Stimulated activated CD8-positive, alpha-beta memory T cell treated with anti-CD3 and anti-CD28 coated beads, Interleukin-2, amount 100 ng/mL, for 1 hour (primary cell): ENCODE measurements at places on chromosomes 11 and 22.

DNA sequence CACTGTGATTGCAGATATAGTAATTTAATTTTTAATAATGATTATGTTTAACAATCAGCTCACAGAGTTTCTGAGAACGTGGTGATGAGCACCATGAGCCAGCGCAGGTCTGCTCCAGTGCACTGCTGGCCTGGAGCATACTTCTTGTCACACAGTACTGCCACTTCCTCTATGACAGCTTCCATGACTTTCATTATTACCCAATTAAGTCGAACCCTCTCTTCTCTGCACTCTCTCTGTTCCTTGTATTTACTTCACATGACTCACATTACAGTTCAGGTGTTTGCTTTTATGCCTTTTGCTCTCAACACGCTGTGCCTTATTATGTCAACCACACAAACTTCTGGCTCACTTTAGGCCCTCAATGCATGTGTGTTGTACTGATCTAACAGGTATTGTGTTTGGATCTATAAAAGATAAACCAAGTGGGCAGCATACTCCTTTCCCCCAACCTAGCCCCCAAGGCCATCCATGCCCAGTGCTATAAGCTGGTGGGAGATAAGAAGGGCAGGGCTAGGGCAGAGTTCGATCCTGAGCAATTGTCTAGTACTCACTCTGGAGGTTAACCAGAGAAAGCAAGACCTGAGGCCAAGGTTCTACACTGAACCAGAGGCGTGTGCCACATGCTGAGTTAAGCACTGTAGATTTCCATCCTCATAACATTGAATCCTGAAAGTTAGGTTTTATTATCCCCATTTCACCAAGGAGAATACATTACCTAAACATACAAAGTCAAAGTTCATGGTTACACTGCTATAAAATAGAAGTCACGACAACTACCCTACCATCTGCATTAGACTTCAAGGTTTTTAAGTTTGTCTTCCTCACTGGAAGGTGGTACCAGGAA, 356.5 kb downstream of the INSC start:
- no peak for DNase-seq

DNA sequence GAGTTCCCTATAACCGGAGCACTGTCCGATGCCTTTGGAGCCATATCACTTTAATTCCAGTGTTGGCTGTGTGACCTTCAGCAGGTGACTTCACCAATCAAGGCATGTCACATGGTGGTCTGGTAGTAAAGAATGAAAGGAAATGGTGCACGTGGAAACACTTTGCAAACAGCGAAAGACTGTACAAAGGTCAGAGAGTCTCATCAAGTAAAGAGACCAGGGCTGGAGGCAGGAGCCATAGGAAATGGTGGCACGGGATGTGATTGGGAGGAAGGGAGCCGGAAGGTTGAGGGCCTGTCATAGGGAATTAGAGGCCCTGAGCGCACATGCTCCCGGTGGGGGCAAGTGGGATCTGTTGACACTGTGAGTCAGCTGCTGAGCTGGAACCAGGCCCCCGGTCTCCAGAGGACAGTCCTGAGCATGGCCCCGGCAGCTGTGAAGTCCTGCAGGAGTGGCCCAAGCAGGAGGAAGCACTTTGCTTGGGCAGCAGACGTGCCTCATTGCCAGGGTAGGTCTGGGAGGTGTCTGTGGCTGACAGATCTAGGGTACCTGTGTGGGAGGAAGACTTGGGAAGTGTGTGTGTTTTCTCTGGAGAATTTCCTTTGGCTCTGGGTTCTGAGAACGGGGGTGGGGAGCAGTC, 2.0 kb downstream of the DAGLA start:
- DNase-seq = no peak

DNA sequence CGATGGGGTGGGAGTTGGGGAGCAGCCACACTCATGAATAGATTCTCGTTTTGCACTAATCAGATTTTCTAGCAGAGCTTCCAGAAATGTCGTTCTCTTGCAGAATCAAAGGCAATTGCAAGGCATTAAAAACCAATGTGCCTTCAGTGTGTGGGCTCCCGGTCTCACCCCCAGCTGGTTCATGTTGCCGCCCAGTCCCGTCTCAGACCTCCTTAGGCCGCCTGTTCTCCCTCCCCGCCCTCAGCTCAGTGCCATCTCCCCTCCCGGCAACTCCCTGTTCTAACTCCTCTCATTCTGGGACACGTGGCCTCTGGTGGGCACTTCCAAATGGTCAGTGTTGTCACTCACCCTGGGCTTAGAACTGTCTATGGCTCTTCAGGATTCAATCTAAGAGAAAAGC, 42.5 kb upstream of the SMIM38 start:
- no peak for DNase-seq

GRCh38 chr11:25775603-25776002, 556.3 kb upstream of the ANO3 start:
- DNase-seq = no peak

DNA sequence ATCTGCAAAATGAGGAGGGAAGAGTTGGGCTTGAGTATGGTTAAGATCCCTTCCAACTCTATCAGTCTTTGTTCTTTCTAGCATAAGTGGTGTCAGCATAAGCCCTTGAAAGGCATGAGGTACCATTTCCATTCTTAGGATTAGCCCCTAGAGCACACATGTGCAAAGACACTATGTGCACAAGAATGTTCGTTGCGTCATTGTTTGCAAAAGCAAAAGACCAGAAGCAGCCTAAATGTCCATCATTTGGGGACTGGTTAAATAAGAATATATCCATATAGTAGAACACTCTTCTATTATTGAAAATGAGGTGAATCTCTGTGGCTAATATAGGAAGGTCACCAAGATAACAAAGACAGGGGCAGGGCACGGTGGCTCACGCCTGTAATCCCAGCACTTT, 10.0 kb upstream of the KCTD14 start:
- DNase-seq = no peak
